ENCODE measurements at places on chromosomes 6 and 20.

DNA sequence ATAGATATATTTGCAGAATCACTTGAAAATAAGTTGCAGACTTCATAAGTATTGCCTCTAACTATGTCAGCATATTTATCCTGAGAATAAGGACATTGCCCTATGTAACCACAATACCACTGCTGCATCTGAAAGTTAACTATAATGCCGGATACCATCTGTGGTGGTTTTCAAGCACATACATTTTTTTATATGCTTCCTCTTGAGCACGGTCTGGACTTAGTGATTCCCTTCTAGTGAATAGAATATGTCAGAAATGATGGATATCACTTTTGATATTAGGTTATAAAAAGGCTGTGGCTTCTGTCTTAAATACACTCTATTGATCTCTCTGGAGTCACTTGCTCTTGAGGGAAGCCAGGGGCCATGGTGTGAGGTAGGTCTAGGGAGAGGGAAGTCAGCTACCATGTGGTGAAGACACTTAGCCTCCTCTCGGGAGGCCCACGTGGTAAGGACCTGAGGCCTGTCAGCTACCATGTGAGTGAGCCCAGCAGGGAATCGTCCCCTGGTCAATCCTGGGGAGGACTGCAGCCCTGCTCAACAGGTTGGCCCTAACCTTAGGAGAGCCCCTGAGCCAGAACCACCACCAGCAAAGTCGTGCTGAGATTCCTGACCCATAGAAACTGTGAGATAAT is 57.5 kb downstream of the CCDC170 start:
- DNase-seq, result no peak

GRCh38 chr6:163166507-163166906 is 248.0 kb upstream of the QKI start:
- no peak for DNase-seq

- no peak for DNase-seq
These were observed 46.9 kb downstream of the BLOC1S5 start for GRCh38 chr6:8017276-8017701.

GRCh38 chr20:6142348-6142993 is 19.6 kb upstream of the FERMT1 start:
- peak; percentile 22 for DNase-seq

DNA sequence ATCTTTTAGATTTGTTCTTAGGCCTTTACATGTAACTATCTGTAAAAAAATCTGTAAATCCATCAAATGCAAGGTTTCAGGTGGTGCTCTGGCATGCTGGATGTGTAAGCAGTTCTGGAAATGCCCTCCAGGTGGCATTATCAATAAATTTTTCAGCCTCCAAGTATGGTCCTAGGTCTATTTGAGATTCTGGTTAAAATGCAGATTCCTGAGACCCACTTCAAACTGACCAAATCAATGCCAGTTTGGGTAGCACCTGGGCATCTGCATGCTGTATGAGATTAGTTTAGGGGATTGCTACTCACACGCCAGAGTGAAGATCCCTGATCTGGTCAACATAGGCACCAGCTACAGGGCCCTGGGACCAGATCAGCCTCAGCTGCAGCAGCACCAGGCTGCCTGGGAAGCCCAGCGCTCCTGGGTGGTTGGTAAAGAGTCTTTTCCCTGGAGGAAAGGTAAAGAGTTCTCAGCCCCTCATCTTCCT is 507.3 kb upstream of the CITED2 start:
- DNase-seq, result peak; percentile 58

DNA sequence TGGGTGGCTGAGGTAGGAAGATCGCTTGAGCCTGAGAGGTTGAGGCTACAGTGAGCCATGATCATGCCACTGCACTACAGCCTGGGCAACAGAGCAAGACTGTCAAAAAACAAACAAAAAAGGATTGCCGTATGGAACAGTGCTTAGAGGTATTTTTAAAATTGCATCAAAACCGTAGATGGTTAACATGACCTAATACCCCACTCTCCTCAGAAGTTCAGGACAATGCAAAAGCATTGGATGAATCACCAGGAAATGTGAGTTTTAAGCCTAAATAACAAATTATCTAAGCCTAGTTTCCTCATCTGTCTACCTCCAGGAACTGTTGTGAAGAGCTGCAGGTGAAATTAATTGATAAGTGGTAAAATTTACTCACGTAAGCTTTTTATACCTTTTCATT is 123.8 kb upstream of the ID4 start:
- DNase-seq, result no peak

GRCh38 chr6:115053169-115053860 is 710.5 kb upstream of the HS3ST5 start:
- no peak for DNase-seq

DNA sequence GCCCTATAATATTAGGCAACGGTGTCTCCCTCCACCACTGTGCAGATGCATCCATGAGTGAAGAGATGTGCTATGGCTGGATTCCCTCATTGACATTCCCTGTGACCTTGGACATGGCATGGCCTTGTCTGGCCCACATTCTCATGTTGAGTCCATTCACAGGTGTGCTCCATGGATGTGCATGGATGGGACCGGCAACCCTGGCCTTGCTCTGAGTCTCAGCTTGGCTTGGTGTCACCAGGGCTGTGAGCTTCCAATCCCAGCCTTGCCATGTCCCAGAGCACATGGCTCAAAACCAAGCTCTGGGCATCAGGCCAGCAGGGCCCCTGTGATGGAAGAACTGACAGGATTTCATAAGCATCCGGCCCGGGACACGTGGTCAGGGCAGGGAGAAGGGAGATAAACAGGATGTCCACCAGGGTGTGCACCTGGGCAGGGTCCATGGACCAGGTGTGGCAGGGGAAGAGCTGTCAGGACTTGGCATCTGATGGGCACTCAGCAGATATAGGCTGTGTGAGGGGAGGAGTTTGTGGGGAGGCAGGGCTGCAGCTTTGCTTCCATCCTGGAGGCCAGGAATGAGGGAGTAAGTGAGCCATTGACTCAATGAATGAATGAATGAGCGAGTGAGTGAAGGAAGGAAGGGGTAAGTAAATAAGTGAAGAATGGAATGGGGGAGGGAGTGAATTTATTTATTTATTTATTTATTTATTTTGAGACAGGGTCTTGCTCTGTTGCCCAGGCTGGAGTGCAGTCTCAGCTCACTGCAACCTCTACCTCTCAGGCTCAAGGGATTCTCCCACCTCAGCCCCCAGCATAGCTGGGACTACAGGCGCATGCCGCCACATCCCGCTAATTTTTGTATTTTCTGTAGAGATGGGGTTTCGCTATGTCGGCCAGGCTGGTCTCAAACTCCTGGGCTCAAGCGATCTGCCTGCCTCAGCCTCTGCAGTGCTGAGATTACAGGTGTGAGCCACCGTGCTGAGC is 15.7 kb downstream of the NRSN2 start:
- DNase-seq, result peak; percentile 95

DNA sequence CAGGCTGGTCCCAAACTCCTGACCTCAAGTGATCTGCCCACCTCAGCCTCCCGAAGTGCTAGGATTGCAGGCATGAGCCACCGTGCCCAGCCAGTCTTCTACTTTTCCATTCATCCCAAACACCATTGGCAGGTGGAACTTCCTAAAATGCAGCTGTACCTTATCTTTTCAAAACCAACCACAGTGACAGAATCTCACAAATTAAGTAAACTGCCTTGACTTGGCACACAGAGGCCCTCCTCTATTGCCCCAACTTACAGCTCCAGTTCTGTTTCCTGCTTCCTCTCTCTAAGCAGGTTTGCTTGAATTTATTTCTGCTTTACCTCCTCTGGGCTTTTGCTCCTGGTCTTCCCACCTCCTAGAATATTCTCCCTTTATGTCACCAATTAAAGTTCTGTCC is 7.6 kb downstream of the MYB start:
- no peak for DNase-seq

DNA sequence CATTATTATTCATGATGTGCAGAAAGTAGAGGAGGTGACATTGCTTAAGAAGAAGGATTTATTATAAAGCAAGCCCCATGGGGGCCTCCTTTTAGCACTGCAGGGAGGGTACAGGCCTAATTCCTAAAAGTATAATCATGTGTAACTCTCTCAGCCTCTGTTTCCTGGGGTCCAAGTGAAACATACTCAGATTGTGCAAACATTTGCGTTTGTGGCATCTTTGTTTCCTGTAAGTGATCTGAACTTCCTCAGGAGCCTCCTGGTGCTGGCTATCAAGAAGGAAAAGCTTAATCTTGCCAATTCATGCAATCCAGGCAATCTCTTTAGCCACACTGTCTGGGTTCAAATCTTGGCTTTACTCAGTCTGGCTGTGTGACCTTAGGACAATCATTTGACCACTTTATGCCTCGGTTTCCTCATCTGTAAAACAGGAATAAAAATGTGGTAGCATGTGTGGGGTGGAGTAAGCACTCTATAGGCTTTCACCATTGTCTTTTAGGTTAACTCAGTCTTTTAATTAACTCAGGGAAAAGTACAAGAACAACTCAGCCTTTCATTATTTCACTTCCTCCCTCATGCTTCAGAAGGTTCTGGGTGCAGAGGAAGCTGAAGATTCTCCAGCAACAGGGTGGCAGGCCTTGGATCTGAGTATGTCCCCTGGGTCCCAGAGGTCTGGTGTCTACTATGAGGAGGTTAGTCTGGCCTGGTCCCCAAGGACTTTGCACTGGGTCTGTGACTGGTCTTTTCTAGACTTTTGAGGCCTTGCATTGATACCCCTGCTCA is 831 bp upstream of the SIRPB2 start:
- DNase-seq, result no peak

GRCh38 chr6:42264162-42264851 is 46.6 kb upstream of the MRPS10 start:
- no peak for DNase-seq

GRCh38 chr20:7843613-7844012 is 96.6 kb downstream of the HAO1 start:
- DNase-seq, result no peak

Data from DMS153 (cell line).